ENCODE measurements at places on chromosomes 5 and 9. TPM values are rescaled to one million over a fixed set of nuclear protein-coding genes. Genes with fewer than 3 reads are reported as not detected.

The TUBB4B gene
- 195 TPM for total RNA-seq

The FAM221B gene
- not detected for total RNA-seq

The OSMR gene
- 57.2 TPM for total RNA-seq

The OBP2B gene
- not detected for total RNA-seq

The GPR151 gene
- not detected for total RNA-seq

The GDA gene
- total RNA-seq: 0.90 TPM

The MARCHF6 gene
- 49.0 TPM for total RNA-seq

The SLC28A3 gene
- total RNA-seq: 0.16 TPM

The TBC1D2 gene
- total RNA-seq: 15.9 TPM

The TEX48 gene
- total RNA-seq: not detected

The WNT8A gene
- total RNA-seq: not detected

The C1QTNF3 gene
- 1.9 TPM for total RNA-seq

The GAS1 gene
- 25.0 TPM for total RNA-seq

The N4BP3 gene
- total RNA-seq: 0.18 TPM

The UGT3A1 gene
- not detected for total RNA-seq

The RFESD gene
- 4.7 TPM for total RNA-seq

The SLC12A7 gene
- 9.8 TPM for total RNA-seq

The IL9 gene
- not detected for total RNA-seq

The ORM1 gene
- total RNA-seq: not detected

The INSYN2B gene
- 7.8 TPM for total RNA-seq

The IL13 gene
- total RNA-seq: not detected

The EDIL3 gene
- 48.1 TPM for total RNA-seq

The FOXI1 gene
- not detected for total RNA-seq

The ZNF462 gene
- total RNA-seq: 9.1 TPM

The DMGDH gene
- 7.3 TPM for total RNA-seq

The BTNL8 gene
- total RNA-seq: not detected

The GNA14 gene
- total RNA-seq: 6.1 TPM

The PCDHGB3 gene
- 9.6 TPM for total RNA-seq

The TAF11L5 gene
- not detected for total RNA-seq

The DRD1 gene
- total RNA-seq: 0.18 TPM

The ECSCR gene
- 0.36 TPM for total RNA-seq

The PCDHB12 gene
- total RNA-seq: 0.18 TPM

The C9orf152 gene
- total RNA-seq: not detected

The CCDC192 gene
- total RNA-seq: not detected

The ROPN1L gene
- not detected for total RNA-seq

The RABGAP1 gene
- 50.3 TPM for total RNA-seq

The PCDHA5 gene
- total RNA-seq: 0.08 TPM

The LCN9 gene
- total RNA-seq: not detected

The ATOX1 gene
- 28.6 TPM for total RNA-seq

The SPINK7 gene
- total RNA-seq: not detected

The SLC22A4 gene
- 3.4 TPM for total RNA-seq

The SMU1 gene
- 29.4 TPM for total RNA-seq

The NMUR2 gene
- not detected for total RNA-seq

The LRRC19 gene
- not detected for total RNA-seq

The FBP1 gene
- not detected for total RNA-seq

The SIT1 gene
- total RNA-seq: 1.6 TPM

The IFNA13 gene
- total RNA-seq: not detected

The SKP1 gene
- total RNA-seq: 271 TPM

The NRG2 gene
- not detected for total RNA-seq

The ACTBL2 gene
- total RNA-seq: not detected

All from fibroblast of the aortic adventitia (primary cell).